GDM1 (cell line): ENCODE measurements at places on chromosomes 13 and 19.

GRCh38 chr13:67829641-67830040, 599.5 kb upstream of the PCDH9 start:
- no peak for DNase-seq

DNA sequence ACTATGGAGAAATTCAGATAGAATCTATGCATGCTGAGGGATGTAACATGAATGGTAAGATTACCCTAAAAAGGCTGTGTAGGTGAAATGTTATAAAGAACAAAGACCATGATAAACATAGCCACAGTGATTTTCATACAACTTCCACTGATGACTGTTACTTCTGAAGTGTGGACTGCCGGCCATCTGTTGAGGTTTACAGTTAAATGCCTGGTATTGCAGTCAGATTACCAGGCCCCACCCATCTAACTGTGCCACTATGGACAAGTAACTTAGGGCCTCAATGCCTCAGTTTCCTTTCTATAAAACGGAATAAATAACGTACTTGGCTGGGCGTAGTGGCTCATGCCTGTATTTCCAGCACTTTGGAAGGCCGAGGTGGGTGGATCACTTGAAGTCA, 395.6 kb downstream of the KLF12 start:
- DNase-seq, result no peak

DNA sequence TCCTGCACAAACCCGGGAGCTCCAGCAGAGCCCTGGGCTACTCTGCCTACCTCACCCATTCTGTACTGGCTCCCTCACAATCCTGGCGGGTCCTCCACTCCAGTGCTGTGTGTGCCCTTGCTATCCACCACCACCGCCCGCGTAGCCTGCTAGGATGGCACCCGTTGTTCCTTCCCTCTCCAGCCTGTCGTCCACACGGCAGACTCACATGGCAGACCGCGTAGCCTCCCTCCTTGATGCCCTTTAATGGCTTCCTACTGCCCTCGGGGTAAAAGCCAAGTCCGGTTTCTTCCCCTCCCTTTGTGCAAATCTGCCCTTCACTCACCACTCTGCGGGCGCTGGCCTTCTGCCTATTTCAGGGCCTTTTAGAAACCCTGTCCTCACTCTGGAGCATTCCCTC, 106.6 kb downstream of the RAB20 start:
- DNase-seq, result no peak

- DNase-seq, result no peak
These were observed 44.5 kb downstream of the TMEM255B start for GRCh38 chr13:113803409-113804016.

DNA sequence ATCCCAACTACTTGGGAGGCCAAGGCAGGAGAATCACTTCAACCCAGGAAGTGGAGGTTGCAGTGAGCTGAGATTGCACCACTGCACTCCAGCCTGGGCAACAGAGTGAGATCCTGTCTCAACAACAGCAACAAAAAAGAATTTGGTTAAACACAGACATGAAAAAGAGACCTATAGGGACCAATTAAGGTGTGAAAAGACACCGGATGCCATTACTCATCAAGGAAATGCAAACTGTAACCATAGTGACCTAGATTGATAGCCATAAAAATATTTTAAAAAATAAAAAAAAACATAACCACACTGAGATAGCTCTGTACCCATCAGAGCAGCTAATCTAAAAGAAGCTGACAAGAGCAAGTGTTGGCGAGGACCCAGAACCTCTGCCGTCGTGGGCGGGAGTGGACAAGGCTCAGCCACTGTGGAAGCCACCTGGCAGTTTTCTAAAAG, 37.1 kb upstream of the ISYNA1 start:
- DNase-seq, result no peak
